Mesothelial cell of epicardium (in vitro differentiated cells): ENCODE measurements at places on chromosomes 13 and 19.

DNA sequence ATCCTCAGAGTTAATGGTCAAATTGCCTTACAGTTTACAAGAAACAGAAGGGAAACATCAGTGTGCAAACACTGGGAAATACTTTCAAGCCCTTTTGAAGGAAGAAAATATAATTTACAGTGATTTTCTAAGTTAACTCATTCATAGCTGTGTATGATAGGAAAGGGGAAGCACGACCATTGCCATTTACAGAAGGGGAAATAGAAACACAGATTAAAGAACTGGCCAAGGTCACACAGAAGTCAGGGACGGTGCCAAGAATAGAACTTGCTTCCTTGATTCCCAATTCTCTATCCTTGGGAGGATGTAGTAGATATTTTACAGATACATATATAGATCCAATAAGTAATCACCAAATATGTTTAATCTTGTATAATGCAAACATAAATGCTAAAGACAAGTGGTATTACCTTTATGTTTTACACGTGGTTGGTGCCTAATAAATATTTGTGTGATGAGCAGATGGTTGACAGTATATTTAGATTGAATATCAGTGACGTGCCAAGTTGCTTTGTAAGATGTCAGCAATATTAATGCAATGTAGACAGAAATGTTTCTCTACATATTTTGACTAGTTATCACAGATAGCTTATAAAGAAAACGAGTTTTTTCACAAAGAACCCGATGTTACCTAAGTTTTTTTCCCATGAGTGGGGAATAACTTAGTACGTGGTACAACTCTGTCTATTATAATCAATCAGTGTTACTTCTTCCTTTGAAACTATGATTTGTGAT, 73.1 kb downstream of the FLT1 start:
- DNase-seq: no peak
- H3K27me3 ChIP-seq: peaks cover 2% of the 10 kb centered on the region

DNA sequence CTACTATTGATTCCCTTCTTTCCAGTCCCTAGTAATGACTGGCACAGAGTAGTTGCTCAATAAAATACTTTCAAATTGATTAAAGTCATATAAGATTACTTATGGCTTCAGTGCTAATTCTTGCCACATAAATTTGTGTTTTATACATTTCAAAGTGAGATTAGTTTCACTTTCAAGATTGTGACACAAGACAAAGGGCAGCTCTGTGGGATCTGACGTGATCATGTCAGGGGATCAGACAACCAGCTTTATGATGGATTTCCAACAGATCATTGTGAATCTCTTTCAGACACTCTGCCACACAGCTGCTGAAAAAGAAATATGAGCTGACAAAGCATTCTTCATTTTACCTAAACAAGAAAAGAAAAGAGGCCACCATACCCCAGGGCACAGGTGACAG, 73.4 kb upstream of the POMP start:
- H3K36me3 ChIP-seq: no peaks in the 10 kb centered on the region
- H3K4me1 ChIP-seq: peaks cover 6% of the 10 kb centered on the region
- DNase-seq: no peak

- H3K36me3 ChIP-seq: no peaks in the 10 kb centered on the region
- no peak overlapping the region for H3K4me3 ChIP-seq
- peaks cover 34% of the 10 kb centered on the region for H3K4me1 ChIP-seq
- H3K27ac ChIP-seq: peak overlapping the region; percentile 69
- DNase-seq: no peak
- H3K27me3 ChIP-seq: no peaks in the 10 kb centered on the region
Measured at GRCh38 chr13:34627509-34628208, 314.4 kb upstream of the NBEA start.

DNA sequence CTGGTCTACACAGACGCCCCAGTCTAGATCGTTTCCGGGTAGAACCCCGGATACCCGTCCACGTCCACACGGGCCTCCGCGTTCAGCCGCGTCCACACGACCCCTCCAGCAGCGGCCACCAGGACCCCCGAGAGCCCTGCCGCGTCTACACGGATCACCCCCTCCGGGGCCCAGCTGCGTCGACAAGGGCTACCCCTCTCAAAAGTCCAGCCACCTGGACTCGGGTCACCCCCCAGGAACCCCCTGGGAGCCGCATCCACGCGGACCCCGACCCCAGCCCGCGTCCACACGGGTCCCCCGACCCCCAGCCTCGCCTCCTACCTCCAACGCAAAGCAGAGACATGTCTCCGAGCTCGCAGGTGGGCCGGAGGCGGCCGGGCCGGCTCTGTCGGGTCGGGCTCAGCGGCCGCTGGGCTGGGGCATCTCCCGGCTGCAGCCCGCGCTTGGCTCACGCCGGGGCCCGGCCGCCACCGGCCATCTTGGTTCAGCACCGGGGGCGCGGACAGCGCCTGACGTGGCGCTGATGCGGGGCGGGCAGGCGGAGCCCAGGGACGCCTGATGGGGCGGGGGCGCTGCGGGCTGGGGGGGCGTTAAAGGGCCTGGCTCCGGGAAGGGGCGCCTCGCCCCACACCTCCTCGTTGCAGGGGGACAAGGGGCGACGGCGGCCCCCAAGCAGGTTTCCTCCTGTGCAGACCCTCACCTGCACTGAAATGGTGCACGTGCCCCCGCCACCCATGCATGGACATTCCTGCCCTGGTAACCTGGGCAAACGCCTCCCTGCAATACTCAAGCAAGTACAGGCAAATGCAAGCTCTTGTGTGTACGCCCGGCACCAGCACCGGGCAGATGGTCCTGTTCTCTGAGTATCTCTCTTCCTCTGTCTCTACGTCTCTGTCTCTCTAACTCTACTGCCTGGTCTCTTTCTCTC, at the start of gene UNC13A:
Gene UNC13A, minus strand, starts transcription at position 498 of the 928 bp plus-strand sequence. Its CDS starts 155 bp downstream, at position 343.
- no peaks in the 10 kb centered on the region for H3K36me3 ChIP-seq
- peak; percentile 86 for DNase-seq
- H3K27ac ChIP-seq: no peak within 1 kb of the TSS
- peaks cover 9% of the 10 kb centered on the region for H3K4me1 ChIP-seq

- H3K27ac ChIP-seq: no peak overlapping the region
- H3K4me3 ChIP-seq: no peak overlapping the region
- peaks cover 10% of the 10 kb centered on the region for H3K4me1 ChIP-seq
- H3K36me3 ChIP-seq: peaks cover 3% of the 10 kb centered on the region
Measured at GRCh38 chr13:68846663-68847062, 1261.0 kb upstream of the ATXN8OS start.

DNA sequence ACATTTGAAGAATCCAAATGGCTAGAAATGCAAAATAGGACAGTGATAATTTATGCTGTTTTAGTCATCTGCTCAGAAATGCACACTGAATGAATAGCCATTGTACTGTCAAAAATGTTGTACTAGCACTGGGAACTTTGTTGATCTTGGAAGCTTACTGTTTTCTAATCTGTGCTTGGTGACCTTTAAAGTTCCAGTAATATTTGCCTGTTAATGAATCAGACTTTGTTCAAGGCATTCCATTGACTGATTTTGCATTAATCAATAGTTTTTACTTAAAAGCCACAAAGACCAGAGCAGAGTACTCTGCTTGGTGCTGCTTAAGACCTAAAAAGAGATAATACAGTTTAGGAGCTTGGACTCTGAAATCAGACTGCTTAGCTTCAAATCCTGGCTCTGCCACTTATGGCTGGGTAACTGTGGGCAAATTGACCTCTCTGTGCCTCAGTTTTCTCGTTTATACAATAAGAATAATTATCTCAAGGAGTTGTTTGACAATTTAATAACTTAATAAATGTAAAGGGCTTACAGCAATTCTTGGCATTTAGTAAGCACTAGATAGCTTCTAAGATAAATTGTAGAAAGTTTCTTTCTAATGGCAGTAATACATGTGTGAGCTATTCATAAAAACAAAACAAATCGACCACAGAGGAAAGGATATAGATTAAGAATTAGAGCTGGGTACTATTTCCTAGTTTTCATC, 4.6 kb upstream of the SLAIN1 start:
- DNase-seq: no peak
- H3K27ac ChIP-seq: no peak overlapping the region
- peaks cover 59% of the 10 kb centered on the region for H3K27me3 ChIP-seq
- peaks cover 11% of the 10 kb centered on the region for H3K4me1 ChIP-seq

DNA sequence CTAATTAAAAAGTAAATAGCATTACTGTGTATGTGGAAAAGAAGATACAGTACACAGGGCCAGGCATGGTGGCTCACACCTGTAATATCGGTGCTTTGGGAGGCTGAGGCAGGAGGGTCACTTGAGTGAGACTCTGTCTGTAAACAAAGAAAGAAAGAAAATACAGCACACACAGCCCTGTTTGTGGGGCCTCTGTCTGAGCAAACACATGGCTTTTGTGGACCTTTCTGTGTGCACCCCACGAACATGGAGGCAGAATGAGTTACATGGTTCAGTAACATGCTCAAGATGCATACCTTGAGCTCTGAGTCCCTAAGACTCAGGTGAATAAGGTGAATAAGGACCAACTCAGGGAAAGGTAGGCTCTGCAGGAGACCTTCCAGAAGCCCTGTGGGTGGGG, 20.0 kb upstream of the AMER2 start:
- H3K36me3 ChIP-seq: no peaks in the 10 kb centered on the region
- no peak for DNase-seq
- no peak overlapping the region for H3K4me3 ChIP-seq
- H3K27me3 ChIP-seq: peaks cover 19% of the 10 kb centered on the region
- no peak overlapping the region for H3K27ac ChIP-seq
- H3K4me1 ChIP-seq: peaks cover 6% of the 10 kb centered on the region

- DNase-seq: no peak
- H3K27me3 ChIP-seq: no peaks in the 10 kb centered on the region
- no peak overlapping the region for H3K27ac ChIP-seq
- H3K4me3 ChIP-seq: no peak overlapping the region
- peaks cover 36% of the 10 kb centered on the region for H3K36me3 ChIP-seq
Measured at GRCh38 chr19:47411101-47411500, 8.2 kb downstream of the MEIS3 start.

DNA sequence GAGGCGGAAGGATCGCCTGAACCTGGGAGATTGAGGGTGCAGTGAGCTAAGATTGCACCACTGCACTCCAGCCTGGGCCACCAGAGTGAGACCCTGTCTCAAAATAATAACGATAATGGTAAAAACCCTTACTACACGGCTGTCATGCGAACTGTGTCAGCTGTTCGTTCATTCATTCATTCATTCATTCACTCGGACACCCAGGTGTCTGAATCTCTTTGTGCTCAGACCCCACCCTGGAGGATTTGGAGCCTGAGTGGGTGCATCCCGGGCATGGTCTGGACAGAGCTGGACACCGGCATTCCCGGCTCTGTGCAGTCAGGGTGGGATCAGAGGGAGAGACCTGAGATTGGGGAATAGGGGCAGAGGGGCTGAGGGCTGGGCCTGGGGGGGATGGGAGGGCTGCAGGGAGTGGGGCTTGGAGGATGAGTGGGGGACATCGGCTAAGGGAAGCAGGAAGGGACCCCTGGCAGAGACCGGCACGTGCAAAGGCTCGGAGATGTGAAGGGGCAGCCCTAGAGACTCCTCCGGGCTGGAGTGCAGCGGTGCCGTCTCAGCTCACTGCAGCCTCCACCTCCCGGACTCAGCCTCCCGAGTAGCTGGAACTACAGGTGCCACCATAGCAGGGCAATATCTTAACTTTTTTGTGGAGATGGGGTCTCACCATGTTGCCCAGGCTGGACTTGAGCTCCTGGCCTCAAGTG, 31.6 kb upstream of the TCF3 start:
- H3K4me1 ChIP-seq: no peaks in the 10 kb centered on the region
- H3K36me3 ChIP-seq: no peaks in the 10 kb centered on the region
- peaks cover 76% of the 10 kb centered on the region for H3K27me3 ChIP-seq
- H3K27ac ChIP-seq: no peak overlapping the region
- no peak for DNase-seq

DNA sequence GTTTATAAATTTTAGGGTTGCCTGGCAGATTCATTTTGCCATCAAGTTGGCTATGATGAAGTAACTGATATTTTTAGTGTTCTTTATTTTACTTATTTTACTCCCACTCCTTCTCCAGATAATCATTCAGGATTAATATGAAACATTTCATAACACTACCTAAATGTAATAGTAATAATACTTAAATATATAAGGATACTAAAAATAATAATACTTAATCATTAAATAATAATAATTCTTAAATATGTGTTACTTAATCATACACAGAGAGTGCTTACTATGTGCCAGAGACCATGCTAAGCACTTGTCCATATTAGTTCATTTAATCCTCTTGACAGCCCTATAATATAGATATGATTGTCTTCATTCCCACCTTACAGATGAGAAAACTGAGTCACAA, 23.0 kb upstream of the OXGR1 start:
- H3K4me3 ChIP-seq: no peak overlapping the region
- no peaks in the 10 kb centered on the region for H3K27me3 ChIP-seq
- no peak overlapping the region for H3K27ac ChIP-seq
- H3K36me3 ChIP-seq: no peaks in the 10 kb centered on the region
- DNase-seq: no peak

DNA sequence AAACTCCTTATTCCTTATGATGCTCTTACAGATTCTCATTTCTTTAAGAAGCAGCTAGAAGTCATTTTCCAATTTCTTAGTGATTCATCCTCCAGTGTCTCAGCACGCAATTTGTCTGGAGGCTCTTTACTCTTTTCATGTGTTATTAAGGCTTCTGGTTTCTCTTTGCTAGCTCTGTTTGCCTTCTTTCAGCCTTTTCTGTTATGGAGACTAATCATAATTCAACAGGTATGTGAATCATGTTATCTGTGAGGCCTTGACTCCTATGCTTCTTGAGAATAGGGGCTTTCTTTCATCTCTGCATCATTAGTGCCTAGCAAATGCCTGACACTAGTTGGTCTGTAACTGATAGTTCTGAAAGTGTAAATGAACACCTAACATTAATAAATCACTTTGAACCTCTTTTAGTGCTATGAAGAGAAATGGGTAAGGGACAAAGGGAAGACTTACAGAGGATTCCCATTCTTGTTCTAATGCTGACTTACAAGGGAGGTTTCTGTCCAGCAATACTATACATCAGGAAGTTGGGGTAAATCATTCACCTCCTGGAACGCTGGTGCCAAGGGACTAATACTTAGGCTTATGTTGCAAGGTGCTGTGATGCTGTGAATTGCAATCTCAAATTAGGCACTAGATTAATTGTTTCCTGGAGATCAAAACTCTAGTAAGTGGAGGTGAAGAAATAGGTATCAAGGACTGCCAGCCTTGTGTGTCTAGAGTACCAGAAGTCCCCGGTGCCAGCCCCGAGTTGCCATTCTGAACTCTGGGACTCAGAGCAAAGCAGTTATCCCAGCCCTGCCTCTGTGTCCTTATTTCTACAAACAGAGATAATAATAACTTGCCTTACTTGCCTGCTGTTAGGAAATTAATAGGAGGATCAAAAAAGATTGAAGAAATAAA, 265.6 kb downstream of the DCLK1 start:
- peaks cover 12% of the 10 kb centered on the region for H3K36me3 ChIP-seq
- no peak overlapping the region for H3K4me3 ChIP-seq

DNA sequence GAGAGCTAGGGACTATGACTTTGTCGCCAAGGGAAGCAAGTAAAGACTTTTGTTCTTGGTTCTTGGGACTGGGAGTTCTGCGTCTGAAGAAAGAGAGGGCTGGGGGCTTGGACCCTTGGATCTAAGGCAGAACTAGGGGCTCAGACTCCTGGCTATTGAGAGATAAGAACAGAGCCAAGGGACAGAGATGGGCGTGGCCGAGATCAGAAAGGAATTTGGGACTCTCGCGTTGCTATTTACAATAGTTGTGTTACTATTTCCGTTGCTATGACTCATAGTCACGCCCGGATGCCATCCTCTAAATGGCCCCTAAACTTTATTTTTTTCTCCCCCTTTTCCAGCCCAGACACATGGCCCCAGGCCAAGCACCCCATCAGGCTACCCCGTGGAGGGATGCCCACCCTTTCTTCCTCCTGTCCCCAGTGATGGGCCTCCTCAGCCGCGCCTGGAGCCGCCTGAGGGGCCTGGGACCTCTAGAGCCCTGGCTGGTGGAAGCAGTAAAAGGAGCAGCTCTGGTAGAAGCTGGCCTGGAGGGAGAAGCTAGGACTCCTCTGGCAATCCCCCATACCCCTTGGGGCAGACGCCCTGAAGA, 759 bp downstream of the PPP1R15A start:
- peak overlapping the region; percentile 98 for H3K4me3 ChIP-seq
- peaks cover 29% of the 10 kb centered on the region for H3K36me3 ChIP-seq
- DNase-seq: peak; percentile 49
- peak overlapping the region; percentile 100 for H3K27ac ChIP-seq
- no peaks in the 10 kb centered on the region for H3K27me3 ChIP-seq
- peaks cover 47% of the 10 kb centered on the region for H3K4me1 ChIP-seq
